ENCODE measurements at places on chromosomes 2 and 18. TPM values are rescaled to one million over a fixed set of nuclear protein-coding genes. Genes with fewer than 3 reads are reported as not detected.

Gene FBXO48
- 0.64 TPM for total RNA-seq

Gene TDRD15
- 0.07 TPM for total RNA-seq

Gene METTL5
- total RNA-seq, result 177 TPM

Gene LIMS4
- total RNA-seq, result 0.74 TPM

Gene ARL6IP6
- total RNA-seq, result 31.5 TPM

Gene CAPN13
- total RNA-seq, result not detected

Gene CAPN14
- not detected for total RNA-seq

Gene FSHR
- not detected for total RNA-seq

Gene METTL21A
- total RNA-seq, result 28.3 TPM

Gene PLCD4
- total RNA-seq, result not detected

Gene FEV
- total RNA-seq, result 1.6 TPM

Gene DES
- total RNA-seq, result 21.9 TPM

- DNase-seq, result no peak
These were observed 175.7 kb upstream of the RND3 start for GRCh38 chr2:150663143-150663542.

DNA sequence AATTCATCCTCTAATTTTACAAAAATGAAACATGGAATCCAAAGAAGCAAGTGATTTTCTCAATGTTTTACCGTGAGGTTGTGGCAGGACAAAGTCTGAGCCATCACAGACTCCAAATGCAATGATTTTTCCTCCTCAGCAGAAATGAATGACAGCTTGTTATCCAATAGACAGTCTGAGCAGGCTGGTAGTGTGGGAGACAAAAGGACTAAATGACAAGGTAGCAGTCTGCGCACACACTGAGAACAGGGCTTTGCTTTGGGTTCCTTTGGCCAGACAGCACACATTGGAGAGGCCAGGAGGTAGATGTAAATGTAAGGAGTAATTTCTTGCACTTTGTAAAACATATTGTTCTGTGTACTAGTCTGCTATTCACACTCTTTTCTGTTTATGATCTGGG, 50.3 kb upstream of the RGPD4 start:
- no peak for DNase-seq

- peak; percentile 58 for DNase-seq
These were observed 5.0 kb downstream of the NAPG start for GRCh38 chr18:10530852-10531251.

GRCh38 chr2:110999626-111000025, 121.1 kb upstream of the BCL2L11 start:
- no peak for DNase-seq

- no peak for DNase-seq
These were observed 36.3 kb upstream of the CCDC68 start for GRCh38 chr18:54995421-54996143.

DNA sequence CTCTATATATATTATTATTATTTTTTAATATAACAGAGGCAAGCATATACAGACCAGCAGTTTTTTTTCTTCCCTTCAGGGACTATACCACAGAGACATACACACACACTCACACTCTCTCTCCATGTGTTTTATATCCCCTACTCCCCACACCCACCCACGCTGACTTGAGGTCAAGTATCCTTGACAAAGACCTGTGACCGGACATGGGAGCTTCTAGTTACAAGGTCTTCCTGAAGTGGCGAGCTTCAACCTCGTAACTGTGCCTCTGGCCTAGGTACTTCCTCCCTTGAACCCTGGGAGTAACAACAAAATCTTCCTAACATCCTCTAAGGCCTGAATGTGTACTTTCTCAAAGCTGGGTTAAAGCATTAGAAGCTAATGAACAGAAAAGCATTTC, 52.5 kb downstream of the POLR1A start:
- DNase-seq, result no peak

DNA sequence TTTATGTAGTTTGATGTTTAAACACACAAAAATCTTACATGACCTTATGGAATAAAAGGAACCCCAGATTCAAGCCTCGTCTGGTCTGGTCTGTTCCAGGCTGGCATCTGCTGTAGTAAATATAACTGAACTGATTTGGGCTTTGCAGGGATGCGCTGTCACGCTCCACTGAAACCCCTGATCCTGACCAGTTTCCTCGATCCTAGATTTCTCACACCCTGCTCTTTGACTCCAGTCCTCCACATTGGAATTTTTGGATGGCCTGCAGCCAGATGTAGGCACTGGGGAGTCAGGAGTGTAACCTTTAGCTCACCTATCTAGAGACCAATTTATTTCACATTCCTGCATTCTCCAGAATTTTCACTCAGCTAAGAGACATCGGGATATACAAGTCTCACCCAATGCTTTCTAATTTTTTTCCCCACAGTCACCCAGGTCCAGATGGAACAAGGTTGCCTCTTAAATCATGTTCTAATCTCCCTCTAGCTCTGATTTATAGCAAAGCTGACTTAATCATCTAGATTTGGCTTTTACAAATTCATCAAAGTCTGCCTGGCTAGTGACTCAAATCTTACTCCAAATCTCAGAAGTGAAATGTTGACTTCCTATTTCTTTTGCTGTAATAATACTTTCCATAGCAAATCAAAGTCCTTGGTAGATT, 219.6 kb downstream of the CD226 start:
- no peak for DNase-seq

DNA sequence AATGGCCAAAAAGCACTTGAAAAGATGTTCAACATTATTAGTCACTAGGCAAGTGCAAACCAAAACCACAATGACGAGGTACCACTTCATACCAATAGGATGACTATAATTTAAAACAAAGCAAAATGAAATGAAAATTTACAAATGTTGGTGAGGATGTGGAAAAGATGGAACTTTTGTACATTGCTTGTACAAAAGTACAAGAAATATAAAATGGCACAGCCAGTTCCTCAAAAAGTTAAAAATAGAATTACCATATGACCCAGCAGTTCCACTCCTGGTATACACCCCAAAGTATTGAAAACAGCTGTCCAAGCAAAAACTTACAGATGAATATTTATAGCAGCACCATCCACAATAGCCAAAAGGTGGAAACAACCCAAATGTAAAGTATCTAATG, 107.8 kb upstream of the XPO1 start:
- no peak for DNase-seq

All from K562 (cell line).